Aorta (tissue), 5 donors: ENCODE measurements at places on chromosomes 12 and 14. TPM values are rescaled to one million over a fixed set of nuclear protein-coding genes. Genes with fewer than 3 reads are reported as not detected.

STXBP6 gene
- polyA plus RNA-seq: 0.05 TPM

DNA sequence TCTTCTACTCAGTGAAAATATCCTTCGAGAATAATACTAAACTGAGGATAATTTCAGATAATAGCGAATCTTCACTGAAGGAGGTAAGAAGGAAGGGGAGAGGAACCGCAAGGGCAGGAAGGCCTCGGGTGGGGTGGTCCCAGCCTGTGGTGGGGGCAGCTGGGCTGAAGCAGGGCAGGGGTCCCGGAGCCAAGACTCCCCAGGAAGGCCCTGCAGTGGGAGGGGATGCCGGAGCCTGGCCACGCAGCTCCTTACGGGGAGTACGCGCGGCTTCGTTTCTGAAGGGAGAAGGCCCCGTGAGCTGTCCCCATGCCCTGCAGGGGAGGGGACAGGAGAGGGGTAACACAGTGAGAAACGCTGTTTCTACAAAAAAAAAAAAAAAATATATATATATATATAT lies 21.2 kb downstream of the STX2 start:
- DNase-seq: no peak

- no peak for DNase-seq
Observed at GRCh38 chr12:87960566-87960965, 68.6 kb downstream of the C12orf50 start.

- no peak for DNase-seq
Observed at GRCh38 chr14:87526731-87527130, 466.3 kb downstream of the GALC start.

- DNase-seq: no peak
Observed at GRCh38 chr12:102962532-102962931, 5.1 kb downstream of the ASCL1 start.

GRCh38 chr14:105034315-105035039 lies 13.6 kb upstream of the CDCA4 start:
- no peak for DNase-seq

CPNE6 gene
- 0.03 TPM for polyA plus RNA-seq

GRCh38 chr14:35123388-35123703 lies 994 bp downstream of the PRORP start:
- no peak for DNase-seq

SGPP1 gene
- polyA plus RNA-seq: 10.5 TPM

DNA sequence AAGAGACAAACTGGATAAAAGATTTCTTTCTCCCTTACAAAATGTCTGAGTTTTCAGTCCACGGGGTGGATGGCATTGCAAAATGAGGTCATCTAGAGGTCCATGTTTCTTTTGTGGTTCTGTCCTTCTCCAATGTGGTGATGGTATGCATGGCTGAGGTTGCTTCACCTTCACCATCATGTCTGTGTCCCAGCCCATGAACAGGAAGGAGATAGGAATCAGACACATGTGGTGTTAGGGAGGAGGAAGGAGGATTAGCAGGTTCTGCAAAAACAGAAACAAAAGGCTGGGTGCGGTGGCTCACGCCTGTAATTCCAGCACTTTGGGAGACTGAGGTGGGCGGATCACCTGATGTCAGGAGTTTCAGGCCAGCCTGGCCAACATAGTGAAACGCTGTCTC lies 11.0 kb upstream of the AEBP2 start:
- no peak for DNase-seq

DNA sequence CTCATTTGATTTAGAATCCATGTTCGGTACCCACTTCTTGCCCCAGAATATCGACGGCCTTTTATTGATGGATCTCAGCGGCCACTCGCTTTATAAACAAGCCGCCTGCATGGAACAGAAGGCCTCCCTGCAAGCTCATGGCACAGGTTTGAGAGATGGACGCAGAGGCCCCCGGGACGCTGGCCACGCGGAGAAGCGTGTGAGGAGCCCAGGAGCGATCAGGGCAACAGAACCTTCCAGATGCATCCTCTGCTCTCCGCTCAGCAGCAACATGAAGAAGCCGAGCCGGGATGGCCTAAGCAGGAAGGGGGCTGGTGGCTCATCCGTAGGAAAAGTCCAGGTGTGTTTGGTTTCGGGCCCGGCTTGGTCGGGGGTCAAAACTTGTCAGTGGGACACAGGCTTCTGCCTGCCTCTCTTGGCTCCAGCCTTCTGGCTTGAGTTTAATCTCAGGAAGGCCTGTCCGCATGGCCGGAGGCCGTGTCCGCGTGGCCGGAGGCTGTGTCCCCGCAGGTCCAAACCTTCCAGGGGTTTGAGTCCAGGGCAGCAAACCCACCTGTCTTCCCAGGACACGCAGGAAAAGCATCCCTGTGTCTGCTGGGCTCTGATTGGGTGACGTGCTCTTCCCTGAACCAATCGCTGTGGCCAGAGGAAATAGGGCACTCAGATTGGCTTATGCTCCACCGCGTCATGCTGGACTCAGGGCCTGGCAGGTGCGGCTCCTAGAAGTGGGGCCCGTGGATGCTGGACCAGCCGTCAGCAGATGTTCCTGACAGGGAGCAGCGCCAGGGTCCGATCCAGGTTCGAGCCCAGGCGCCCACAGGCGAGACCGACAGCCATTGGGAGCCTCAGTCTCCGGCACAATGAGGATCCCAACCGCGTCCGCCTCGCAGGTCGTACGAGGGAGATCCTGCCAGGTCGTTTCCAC lies 65.0 kb downstream of the GALNT9 start:
- DNase-seq: no peak

DNA sequence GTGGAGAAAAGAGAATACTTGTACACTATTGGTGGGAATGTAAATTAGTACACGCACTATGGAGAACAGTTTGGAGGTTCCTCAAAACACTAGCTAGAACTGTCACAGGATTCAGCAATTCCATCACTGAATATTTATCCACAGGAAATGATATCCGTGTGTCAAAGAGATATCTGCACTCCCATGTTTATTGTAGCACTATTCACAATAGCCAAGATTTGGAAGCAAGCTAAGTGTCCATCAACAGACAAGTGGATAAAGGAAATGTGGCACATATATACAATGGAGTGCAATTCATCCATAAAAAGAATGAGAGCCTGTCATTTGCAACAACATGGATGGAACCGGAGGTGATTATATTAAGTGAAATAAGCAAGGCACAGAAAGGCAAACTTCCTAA lies 428.5 kb downstream of the CCDC91 start:
- DNase-seq: no peak
